Transverse colon (tissue), 4 donors: ENCODE measurements at places on chromosomes 3 and 15.

DNA sequence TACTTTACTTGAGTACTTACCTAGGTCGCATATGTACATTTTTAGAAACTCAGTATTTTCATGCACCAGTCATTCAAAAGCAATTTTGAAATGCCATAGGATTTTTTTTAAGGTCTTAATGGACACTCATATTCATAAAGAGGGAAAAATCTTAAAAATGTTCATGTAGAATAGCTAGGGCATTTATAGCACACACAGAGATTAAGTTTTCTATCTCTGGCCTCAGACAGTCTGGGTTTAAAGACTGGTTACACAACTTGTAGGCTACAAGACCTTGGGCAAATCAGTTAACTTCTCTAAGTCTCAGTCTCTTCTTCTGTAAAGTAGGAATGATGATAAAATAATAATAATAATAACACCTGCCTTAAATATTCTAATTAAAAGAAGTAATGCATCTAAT lies 48.5 kb upstream of the UBP1 start:
- H3K36me3 ChIP-seq, result no peaks in the 10 kb centered on the region
- H3K27ac ChIP-seq, result no peak overlapping the region
- H3K27me3 ChIP-seq, result no peaks in the 10 kb centered on the region
- DNase-seq, result no peak
- no peaks in the 10 kb centered on the region for H3K4me1 ChIP-seq

GRCh38 chr3:62289922-62290321 lies 83.4 kb downstream of the FEZF2 start:
- no peaks in the 10 kb centered on the region for H3K4me1 ChIP-seq
- no peaks in the 10 kb centered on the region for H3K27me3 ChIP-seq
- H3K4me3 ChIP-seq, result no peak overlapping the region
- H3K36me3 ChIP-seq, result no peaks in the 10 kb centered on the region
- no peak for DNase-seq

DNA sequence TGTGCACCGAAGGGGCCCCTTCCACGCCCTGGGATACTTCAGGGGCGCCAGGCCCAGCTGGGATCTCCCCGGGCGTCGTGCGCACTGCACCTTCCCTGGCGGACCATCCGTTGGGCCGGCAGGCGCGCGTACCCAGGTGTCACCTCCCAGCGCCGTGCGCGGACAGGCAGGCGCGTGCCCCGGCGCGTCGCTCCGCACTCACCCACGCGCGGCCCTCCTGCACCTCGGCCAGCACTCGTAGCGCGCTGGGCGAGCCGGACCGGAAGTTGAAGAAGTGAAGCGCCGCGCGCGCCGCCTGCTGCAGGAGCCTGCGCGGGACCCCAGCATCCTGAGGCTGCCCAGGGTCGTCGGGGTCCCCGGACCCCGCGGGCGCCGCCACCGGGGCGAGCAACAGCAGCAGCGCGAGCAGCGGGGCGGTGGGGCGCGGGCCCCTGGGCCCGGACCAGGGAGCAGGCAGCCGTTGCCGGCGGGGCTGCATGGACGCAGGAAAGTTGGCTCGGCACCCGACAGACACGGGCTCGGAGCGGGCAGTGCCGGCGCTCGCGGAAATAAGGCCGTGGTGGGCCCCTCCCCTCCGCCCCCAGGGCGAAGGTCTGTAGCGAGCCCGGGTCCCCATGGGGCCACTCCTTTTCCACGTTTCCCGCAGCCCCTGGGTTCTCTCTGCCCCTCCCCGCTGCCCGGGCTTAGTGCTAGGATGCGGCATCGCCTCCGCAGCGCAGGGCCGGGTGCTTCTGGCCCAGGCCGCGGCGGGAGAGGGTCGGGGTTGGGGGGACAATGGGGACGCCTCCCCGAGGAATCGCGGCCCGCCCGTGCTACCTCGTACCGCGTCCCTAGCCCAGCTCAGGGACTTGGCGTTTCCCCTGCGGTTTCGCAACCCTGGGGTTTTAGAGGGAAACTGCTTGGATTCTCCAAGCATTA lies at the start of gene RARRES1:
Gene RARRES1, minus strand, starts transcription at position 520 of the 918 bp plus-strand sequence. Its CDS starts 42 bp downstream, at position 478.
- H3K4me3 ChIP-seq, result peak within 1 kb of the TSS; percentile 67
- H3K27me3 ChIP-seq, result no peaks in the 10 kb centered on the region
- H3K27ac ChIP-seq, result peak within 1 kb of the TSS; percentile 75
- peaks cover 34% of the 10 kb centered on the region for H3K4me1 ChIP-seq
- DNase-seq, result peak; percentile 75
- no peaks in the 10 kb centered on the region for H3K36me3 ChIP-seq

DNA sequence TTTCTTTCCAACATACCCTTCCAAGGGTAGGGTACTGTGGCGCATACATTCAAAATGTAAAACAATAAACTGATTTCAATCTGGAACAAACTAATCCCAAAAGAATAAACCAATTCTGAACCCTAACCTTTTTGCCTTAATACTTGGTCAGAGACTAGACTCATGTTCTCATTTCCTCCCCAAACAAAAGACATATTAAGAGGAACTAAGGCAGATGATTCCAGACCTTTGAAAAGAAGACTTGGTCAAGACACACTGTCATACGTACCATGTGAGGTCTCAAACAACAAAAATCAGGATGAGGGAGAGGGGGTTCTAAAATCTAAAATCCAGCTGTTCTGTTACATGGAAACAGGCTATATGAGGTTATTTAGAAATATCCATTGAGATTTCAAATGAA lies 102.1 kb downstream of the RFTN1 start:
- no peak for DNase-seq
- no peaks in the 10 kb centered on the region for H3K4me1 ChIP-seq
- no peaks in the 10 kb centered on the region for H3K27me3 ChIP-seq
- H3K4me3 ChIP-seq, result no peak overlapping the region

DNA sequence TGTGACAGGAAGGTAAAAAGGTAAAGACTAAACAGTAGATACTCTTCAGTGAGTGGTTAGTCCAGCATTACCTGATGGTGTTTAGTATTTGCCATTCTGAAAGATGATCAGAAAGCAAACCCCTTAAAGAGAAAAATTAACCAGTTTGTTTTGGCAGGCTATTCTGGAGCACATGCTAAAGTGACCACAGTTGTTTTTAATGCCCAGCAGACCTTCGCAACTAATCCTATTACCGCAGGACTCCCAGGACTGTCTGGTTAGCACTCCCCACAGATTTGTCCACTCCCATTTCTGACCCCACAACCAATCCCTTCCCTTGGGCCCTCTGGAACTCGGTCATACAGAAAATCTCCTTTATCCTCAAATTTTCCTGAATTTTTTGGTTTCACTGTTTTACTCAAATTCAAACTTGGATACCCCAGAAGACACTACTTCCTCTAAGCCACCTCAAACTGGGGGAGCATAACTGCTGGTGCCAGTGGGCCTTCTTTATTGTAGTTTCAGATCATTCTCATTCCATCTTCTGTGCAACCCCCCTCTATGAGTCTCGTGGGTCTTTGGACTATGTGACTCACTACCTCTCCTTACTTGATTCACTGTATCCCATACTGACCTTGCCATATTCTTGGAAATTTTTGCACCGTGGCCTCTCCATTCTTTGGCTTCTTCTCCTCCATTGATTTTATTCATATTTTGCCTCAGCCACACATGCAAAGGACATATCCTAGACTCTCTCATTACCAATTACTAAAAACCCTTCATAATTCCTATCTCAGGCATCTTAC lies 104.4 kb downstream of the RBMS3 start:
- DNase-seq, result no peak
- H3K27ac ChIP-seq, result peak overlapping the region; percentile 2
- H3K4me3 ChIP-seq, result no peak overlapping the region
- H3K27me3 ChIP-seq, result no peaks in the 10 kb centered on the region
- no peaks in the 10 kb centered on the region for H3K4me1 ChIP-seq

DNA sequence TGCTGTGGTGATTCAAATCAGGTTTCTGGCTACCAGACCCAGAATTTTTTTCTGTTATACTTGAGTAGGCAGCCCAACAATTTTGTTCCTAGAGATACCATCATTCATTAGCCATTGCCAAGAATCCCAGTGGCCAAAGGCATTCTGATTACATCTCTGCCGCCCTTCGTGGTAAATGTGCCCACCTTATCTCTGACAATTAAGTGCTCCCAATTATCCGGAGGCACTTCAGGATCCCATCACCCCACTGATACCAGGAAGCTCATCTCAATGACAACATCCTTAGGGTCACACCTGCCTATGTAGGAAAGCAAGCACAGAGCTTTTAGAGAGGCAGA lies 43.2 kb upstream of the RPL35A start:
- peaks cover 8% of the 10 kb centered on the region for H3K4me1 ChIP-seq
- H3K27me3 ChIP-seq, result no peaks in the 10 kb centered on the region
- DNase-seq, result no peak
- no peaks in the 10 kb centered on the region for H3K36me3 ChIP-seq
